ENCODE measurements at places on chromosomes 1 and 21. TPM values are rescaled to one million over a fixed set of nuclear protein-coding genes. Genes with fewer than 3 reads are reported as not detected.

Gene MX2
- total RNA-seq, result 7.3 TPM

Gene PSRC1
- 6.9 TPM for total RNA-seq

Gene MOV10
- total RNA-seq, result 14.0 TPM

Gene THEM5
- not detected for total RNA-seq

Gene AMY1B
- total RNA-seq, result not detected
